ENCODE measurements at places on chromosomes 5 and 9.
A peak's percentile ranks its signal among the peaks of the same experiment; 100 is the strongest.

GRCh38 chr5:131814990-131815389 is 18.2 kb upstream of the FNIP1 start:
- DNase-seq, result no peak

DNA sequence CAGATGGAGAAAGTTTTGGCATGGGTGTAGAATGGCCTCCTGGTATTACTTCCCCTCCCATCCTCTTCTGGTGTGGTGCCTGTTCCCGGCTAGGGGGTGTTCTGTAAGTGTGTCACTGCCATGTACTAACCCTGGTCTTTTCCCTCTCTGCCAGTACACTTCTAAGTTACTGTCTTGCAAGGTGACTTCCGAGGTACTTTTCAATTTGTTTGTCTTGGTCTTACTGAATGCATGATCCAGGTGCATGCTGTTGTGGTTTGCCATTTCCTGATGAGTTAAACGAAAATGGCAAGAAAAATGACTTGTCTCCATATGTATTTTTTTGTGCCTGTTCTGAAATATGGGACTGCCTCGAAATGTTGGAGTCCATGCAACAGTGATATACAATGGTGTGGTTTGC is 46.0 kb downstream of the C9orf152 start:
- no peak for DNase-seq

DNA sequence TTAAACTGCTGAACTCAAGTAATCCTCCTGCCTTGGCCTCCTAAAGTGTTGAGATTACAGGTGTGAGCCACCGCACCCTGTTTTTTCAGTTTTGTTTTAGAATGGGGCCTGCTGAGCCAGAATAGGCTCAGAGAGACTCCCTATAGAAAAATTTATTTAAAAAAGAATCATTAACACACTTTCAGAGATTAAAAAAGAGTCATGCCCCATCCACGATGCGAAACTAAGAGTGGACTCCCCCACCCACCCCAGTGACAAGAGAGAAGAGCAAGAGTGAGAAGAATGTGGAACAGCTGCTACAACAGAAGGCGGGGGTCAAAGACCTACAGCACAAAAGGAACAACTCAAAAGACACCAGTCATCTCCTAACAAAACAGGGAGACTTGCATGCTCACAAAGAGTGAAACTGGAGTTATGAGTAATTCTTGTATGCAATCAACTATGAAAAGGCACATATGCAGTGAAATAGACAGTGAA is 47.2 kb downstream of the GLDC start:
- DNase-seq, result peak; percentile 58

GRCh38 chr5:102554728-102555127 is 55.9 kb upstream of the SLCO6A1 start:
- no peak for DNase-seq

- no peak for DNase-seq
These were observed 22.5 kb upstream of the PTPN3 start for GRCh38 chr9:109520475-109521132.

DNA sequence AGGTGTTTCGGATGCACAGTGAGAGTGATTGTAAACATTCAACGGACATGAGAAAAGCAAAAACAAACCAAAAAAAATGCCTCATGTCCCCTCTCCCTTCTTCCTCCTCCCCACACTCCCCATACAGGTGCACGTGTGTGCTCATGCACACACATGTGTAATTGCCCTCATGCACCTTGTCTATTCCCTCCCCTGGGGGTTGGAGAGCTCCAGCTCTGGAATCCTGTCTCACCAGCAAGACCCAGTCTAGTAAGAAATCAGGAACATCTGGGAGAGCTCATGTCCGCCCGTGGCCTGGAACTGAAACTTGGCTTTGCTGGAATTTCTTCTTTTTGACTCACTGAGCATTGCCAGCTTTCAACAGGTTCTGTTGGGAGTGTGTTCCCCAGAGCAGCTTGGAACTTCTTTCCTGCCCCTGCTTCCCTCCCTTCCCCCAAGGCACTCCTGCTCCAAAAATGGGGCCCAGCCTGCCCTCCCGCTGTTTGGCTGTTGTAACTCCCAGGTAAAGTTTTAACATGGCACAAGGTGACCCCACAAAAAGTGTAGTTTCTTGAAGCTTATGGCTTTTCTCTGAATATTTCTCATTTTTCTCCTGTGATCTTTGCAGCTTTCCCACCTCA is 190.1 kb downstream of the NR3C1 start:
- no peak for DNase-seq

All from GM12892 (cell line).